ENCODE measurements at places on chromosomes 2 and 18.
A peak's percentile ranks its signal among the peaks of the same experiment; 100 is the strongest.

DNA sequence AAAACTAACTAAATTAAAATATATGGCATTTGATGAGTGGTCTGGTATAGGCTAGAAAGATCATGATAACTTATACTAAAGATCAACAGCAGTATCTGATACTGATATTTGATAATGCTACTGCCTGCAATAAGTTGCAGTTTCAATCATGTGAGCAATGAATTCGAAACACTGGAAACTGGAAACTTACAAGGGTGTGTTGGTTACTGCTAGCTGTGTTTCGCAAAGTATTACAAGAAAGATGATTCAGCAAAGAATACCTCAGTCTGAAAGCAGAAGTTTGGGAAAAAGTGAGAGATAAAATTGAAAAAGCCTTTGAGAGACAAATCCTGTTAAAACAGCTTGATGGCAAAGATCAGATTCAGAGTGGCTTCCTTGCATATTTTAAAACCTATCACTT is 294.5 kb downstream of the CCDC178 start:
- no peak for DNase-seq

GRCh38 chr18:64966667-64967066 is 784.1 kb upstream of the CDH7 start:
- peak; percentile 47 for DNase-seq

DNA sequence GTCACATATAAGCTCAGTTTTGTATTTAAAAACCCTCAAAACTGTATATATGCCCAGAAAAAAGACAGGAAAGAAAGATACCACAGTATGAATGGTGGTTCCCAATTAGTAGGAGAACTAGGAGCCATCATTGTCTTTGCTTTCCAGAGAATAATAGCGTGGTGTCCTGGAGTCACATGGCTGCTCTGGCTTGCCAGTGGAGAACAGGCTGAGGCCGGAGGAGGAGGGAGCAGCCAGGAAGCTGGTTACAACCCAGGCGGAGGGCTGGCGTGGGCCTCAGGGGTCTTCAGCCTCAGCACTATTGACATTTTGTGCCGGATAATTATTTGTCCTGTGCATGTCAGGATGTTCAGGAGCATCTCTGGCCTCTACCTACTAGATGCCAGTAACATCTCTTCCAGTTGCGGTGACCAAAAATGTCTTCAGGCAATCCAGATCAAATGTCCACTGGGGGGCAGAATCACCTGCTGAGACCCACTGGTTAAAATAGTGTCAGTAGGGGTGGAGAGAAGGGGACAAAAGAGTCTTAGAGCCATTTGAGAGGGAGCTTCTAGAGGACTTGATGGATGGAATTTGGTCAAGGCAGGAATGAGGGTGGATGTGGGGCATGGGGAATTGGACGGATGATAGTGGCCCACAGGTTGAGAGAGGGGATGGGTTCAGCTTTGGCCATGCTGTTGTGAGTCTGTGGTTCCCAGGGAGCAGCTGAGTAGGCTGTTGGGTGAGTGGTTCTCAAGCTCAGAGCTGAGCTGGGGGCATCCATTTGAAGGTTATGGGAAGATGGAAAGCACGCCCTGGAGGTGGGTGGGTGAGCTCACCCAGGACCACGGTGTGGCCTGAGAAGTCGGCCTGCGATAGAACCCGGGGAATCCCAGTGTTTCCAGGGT is 144.9 kb downstream of the AGAP1 start:
- DNase-seq: peak; percentile 56

GRCh38 chr18:12393998-12394397 is 13.7 kb upstream of the PRELID3A start:
- DNase-seq: no peak

DNA sequence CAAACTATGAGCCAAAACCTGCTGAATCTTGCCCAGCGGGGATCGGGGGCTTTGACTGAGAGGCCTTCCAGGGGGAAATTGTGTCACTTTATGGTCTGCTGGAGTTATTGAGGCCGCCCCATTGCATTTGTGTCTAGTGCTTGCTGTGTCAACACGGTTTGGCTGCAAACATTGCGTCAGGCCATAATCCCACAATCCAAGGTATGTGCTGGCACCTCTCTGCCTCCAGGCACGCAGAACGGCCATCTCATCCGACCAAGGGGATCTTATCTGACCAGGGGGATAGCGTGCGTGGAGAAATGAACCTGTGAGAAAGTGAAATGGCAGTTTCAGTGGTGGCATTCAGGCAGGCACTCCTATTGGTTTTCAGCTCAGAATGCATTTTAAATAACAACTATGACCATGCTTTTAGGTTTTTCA is 18.1 kb upstream of the LYPD6B start:
- DNase-seq: no peak

GRCh38 chr2:173991856-173992588 is 26.8 kb upstream of the SP3 start:
- no peak for DNase-seq

- no peak for DNase-seq
Measured at GRCh38 chr2:109376796-109377495, 236.8 kb downstream of the SEPTIN10 start.

DNA sequence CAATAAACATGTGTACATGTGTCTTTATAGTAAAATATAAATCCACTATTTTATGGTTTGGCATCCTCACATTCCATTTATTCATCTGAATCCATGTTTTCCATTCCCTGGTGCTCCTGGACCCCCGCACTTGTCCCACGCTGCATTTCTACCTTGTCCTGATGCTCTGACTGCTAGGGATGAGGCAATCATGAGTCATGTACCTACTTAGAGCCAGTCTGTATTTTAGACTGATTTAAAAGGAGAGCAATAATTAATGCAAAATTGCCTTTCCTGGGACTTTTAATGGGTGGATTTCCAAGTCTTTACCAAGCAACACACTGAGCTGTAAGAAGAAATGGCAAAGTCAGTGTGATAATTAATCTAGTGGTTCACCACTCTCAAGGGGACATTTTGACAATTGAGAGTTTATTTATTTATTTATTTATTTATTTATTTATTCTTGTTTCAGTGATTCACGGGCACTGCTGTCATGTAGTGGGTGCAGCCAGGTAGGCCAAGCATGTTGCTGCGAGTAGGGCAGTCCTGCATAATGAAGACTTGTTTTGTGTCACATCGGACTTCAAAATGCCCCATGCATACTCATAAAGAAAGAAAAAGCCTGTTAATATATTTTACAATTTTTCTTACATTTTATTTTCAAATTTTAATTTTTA is 419.3 kb upstream of the VWC2L start:
- DNase-seq: no peak

DNA sequence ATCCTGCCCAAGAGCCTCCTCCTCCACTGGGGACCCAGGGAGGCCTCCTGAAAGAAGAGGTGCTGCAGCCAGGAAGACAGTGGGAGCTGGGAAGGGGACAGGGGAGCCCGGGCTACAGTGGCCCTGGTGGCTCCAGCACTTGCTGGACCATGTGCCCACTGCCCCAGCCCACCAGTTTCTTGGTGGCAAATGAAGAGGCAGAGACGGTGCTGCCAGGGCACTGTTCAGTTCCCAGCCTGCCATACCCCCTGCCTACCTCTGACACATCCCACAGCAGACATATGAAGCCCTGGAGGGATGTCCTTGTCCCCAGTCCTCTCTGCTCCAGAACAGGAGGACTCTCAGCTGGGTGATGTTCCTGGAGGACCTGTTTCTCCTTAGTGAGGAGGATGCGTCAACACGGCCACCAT is 3.7 kb downstream of the RAMP1 start:
- DNase-seq: no peak

DNA sequence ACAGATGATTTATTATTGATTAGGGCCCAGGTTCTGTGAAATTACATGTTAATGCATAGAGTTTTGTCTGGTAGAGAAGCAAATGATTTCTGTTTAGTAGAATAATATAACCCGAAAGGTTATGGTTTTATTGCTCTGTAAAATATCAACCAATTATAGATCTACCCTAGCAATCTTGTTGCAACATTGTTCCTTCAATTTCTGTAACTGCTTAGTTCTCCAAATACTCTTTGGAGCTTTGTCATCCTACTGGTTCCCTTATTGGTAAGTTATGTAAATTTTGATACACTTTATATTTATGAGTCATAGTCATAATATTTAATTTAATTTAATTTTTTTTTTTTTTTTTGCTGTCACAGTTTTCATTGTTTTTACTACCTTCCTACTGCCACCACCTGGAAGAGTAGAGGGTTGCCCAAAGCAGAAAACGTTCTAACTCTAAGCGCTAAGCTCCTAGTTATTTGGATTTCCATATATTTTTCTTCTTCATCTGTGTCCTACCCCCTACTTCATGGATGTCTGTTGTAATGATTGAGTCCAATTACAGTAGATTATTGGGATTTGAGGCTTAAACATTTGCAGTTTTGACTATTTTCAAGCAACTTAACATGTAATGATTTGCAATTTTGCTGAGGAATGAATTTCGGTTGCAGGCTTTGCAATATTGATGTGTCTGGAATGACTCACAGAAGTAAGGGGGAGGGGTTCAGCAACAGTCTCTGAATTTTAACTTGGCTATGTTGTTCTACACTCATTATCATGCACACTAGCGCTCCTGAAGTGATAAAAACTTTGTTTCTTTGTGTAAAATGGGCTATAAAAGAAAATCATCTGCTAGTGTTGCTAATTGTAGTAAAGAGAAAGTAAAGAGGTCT is 51.1 kb downstream of the NABP1 start:
- DNase-seq: peak; percentile 17

- DNase-seq: no peak
Measured at GRCh38 chr2:164024396-164024795, 288.6 kb upstream of the FIGN start.

DNA sequence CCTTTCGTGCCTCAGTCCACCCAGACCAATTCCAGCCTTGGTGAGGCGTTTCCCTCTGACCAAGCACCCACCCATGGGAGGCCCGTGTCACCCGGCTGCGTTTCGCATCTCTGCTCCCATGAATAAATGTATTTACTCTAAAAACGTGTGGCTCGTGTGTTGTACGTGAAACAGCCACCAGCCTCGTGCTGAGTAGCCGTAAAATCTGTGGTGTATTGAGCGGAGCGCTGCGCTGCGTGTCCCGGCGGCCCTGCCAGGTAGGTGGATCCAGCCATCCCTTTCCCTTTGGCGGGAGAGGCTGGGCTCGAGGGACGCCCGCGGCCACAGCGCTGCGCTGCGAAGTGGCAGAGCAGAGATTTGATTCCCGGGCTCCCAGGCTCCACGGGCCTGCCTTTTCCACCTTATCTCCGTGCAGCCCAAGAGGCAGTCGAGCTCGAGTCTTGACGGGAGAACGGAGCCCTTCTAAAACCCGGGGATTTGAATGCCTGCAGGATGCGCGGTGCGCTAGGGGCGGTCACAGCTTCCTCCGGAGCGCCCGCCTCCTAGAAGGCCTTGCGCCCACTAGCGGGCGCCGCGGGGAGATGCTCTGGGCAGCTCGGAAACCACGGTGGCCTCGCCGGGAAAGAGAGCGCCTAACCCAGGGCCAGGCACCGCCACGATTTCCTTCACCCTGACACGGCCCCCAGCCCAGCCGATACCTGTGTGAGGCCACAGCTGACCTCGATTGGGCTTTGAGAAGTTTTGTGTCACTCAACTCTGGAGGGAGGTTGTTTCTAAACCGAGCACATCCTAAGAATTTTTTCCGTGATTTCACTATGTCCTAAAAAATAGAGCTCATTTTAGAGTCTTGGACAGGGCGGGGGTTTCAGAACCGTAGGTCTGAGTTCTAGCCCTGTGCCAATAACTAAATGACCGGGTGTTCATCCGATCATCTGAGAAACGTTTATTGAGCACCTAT is 3.9 kb upstream of the PSMD1 start:
- DNase-seq: peak; percentile 93

DNA sequence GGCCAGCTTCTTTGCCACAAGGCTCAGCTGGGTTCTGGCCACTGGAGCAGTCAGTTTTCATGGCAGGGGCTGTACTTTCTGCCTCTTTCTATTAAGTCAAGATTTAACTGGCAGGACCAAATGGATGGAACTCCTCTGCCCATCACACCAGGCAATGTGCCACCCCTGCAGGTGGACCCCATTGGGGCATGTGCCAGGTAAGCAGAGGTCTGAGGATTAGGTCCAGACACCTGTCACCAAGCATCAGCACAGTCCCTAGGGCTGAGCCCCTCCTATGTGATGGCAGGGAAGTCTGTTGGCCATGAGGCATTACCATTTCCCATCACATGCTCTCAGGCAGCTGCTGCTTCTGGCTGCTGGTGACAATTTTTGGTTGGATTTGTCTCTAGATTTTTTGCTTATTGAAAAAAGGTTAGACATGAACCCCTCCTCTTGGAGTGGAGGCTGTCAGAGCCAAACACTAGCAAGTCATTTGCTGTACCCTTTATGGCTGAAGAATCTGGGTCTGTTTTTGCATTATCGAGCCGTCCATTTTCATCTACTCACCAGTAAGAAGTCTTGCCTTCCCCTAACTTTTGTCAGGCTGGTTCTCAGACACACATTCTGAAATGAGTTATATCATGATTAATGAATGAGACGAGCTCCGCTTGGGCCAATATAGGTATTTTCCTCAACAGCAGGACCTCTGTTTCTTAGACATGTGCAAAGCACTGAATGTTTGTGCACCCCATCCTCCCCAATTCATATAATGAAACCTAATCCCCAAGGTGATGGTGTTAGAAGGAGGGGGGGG is 328.0 kb downstream of the TSN start:
- DNase-seq: no peak

DNA sequence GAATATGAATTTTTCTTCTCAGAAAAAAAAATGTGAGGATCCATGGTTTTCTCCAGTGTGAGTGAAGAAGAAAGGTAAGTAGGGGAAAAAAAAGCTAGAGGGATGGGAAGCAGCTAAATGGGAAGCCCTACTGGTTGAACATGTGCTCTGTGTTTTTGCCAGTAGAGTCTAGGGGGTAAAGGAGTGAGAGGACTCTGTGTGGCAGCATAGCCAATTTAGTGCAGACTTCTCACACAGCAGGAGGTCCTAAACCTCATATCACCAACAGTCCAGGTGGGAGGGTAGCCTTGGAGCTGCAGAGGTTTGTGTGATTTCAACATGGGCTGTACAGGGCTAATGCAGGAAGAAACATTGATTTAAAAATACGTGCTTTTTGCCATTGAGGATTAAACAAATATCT is 334.5 kb upstream of the SPHKAP start:
- DNase-seq: peak; percentile 34

DNA sequence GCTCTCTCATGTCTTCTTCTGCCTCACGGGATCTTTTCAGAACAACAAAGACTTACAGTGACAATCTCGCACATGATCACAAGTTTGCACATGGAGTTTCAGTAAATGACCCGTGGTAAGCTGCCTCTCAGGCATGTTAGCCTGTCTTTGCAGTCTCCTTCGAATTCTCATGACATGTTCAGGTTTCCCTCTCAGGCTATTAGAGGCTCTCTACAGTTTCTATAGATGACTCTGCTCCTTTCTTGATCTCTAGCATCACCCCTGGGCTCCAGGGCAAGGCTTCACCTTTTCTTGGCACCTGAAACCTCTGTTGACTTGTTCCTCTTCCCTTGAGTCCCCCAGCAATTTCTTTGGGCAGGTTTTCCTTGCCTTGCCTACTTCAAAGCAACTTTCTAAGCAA is 23.0 kb downstream of the MPP4 start:
- DNase-seq: no peak

Data from mesendoderm (in vitro differentiated cells).